ENCODE measurements at places on chromosomes 6 and 20.
A peak's percentile ranks its signal among the peaks of the same experiment; 100 is the strongest.

GRCh38 chr6:138405816-138406413, 1.9 kb downstream of the HEBP2 start:
- DNase-seq, result no peak

DNA sequence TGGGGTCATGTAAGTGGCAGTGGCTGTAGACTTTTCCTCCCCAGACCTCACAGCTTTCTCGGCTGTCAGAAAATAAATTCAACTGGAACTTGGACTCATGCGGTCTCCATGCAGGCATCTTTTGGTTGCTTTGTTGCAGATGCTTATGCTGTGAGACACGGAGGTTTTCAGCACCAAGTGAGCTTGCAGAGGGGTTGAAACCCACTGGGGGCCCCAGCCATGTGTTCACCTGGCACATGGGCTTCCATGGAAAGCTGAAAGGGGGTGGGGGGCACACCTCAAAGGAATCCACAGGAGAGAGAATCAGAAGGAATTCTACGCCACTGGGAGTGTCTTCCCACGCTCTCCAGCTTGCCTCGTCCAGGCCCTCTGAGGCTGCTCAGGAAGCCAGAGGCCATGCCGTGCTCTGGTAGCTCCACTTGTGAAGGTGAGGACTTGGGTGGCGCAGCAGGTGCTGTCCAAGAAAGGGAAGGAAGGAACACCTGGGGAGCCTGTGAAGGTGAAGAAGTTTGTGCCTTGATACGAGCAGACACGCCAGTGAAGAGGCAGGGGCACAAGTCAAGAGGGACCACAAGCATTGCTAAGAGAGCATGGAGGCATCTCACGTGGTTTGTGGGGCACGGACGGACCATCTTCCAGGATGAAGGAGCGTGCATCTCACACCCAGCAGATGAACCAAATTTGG, 134.3 kb upstream of the PMEPA1 start:
- DNase-seq, result no peak

DNA sequence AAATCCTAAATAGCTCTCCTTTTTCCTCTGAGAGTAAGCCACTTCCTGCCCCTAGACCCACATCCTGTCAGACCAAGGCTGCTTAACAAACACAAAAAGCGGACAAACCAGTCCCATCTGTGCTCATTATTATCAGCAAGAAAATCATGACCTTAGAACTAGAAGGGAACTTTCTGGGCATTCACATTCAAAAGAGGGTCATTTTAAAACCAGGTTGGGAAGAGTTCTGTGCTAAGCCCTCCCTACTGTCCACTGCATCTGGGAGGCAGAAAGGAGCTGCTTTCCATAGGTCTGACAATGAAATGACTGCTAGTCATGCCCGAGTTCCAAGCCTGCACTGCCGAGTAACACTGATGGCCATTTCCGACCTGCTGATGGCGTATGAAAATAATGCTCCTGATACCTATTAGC, 15.4 kb downstream of the EZR start:
- no peak for DNase-seq

DNA sequence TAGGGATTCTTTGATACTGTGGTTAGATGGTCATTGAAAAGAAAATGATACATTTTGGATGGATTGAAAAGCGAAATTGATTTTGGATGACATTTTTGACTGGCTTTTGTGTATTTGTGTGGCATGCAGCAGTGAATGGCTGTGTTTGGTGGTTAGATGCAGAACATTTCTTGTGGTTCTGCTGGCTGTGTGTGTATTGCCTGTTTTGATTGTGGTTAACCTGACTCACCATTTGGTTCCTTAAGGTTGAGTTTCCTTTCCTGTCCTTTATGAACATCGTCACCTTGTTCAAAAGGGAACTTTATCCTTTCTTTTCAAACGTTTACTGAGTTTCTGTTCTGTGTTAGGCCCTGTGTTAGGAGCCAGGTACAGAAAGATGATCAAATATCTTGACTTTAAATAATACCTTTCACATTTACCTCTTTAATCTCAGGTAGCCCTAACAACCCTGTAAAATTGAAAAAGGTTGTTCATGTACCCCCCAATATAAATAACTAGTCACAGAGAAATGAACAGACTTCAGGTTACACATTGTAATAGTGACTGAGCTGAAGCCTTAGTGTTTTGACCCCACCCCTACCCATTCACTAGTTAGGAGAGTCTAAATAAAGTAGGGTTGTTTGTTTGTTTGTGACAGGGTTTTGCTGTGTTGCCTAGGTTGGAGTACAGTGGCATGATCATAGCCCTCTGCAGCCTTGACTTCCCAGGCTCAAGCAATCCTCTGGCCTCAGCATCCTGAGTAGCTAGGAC, 23.8 kb downstream of the ANKS1A start:
- no peak for DNase-seq

GRCh38 chr6:99241905-99242534, 107.5 kb downstream of the FAXC start:
- DNase-seq, result peak; percentile 7

DNA sequence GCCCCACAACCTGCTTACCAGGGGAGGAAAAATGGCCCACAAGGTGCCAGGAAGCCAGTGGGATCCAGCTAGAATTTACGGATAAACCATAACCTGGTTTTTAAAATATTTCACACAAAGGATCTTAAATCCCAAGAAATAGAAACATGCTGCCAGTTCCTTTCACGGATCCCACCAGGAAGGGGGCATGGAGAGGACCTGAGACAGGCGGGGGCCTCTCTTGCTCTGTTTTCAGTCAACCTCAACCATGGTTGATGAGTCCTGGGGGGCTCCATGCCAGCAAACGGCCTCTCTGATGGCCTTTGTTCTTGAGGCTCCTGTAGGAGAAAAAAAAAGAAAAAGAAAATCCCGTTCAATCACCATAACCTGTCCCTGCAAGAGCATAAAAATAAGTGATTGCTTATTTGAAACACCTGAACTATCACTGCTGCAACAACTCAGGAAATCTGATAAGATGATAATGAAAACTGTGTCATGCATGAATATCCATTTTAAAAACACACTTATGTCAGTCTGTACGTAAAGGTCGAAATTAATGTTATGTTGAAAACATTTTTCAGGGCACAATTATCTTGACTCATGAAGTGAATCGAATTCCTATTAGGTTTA, 125.8 kb upstream of the CST7 start:
- no peak for DNase-seq

DNA sequence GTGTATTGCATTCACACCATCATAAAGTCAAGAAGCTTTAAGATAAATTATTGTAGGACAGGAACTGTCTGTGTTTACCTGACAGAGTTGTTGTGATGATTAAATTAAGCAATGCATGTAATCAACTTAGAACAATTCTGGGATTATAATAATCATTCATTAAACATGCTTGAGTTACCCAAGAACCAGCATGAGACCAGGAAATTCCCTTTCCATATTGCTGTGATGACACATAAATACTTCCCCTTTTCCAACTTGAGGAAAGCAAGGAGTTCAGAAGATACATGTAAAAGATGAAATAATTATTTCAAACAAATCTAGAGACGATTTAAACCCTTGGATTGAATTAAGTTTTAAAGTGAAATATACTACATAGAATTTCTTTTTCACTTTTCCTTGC, 404.4 kb downstream of the GJA1 start:
- DNase-seq, result no peak

DNA sequence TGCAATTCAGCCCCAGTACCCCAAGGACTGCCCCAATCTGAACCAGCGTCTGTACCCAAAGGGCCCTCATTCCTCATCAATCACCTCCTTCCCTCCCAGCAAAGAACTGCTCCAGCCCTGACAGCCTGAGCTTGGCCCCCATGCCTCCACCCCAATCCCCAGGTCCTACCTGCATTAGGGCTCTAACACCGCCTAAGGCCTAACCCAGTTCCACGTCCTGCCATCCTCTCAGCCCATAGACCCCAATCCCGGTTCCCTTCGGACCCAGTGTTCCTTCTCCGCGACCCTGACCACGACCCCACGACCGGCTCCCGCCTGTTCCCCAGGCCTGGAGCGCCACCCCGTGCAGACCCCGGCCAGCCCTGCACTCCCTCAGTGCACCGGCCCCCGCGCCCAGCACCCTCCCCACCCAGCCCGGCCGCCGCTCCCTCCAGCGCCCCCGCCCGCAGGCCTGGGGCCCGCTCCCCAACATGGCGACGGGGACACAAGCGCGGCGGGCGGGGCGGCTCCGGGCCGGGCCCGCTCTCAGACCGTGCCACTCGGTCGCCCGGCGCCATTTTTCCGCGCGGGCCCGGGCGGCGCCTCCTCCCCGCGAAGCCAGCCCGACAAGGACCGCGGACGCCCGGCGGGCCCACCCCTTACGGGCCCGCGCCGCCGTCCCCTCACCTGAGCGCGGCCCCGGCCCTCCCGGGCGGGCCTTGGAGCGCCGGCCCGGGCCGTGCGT, 483 bp downstream of the NCOA6 start:
- peak; percentile 41 for DNase-seq

DNA sequence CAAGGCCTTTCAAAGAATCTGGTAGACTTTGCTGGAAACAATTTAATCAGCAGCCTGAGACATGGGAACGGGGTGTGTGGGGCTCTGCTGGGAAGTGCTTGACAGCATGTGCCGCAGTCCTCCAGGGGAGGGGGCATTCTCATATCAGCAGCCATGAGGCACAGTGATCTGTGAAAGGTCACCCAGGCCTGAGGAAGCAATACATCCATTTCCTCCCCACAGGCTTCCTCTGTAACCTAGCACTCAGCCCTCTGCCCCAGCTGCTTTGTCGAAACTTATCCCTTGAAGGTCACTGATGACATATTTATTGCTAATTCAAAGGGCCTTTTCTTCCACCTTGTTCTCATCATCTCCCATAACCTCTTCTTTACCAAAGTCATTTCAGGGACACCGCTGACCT, 103.3 kb downstream of the TNFAIP3 start:
- DNase-seq, result no peak

DNA sequence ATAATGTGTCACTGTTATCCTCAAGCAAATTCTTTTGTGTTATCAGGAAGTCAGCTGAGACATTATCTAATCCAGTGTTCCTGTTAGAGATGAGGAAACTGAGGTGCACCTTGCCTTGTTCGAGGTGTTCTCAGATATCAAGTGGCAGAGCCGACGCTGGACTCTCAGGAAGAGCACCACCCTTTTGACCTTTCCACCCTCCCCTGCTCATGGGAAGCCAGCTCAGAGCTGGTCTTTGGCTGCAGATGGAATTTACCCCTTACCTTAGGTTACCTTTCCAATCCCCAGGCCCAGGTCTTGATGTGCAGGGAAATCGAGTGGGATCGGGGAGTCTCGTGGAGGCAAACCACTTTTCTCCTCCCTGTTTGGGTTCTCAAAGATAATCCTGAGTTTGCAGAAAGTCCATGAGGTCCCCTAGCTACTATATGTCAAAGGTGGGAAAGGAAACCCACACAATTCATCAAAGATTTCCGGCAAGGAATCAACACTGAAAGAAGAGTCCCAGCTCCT, 62.9 kb upstream of the PIM1 start:
- DNase-seq, result no peak

DNA sequence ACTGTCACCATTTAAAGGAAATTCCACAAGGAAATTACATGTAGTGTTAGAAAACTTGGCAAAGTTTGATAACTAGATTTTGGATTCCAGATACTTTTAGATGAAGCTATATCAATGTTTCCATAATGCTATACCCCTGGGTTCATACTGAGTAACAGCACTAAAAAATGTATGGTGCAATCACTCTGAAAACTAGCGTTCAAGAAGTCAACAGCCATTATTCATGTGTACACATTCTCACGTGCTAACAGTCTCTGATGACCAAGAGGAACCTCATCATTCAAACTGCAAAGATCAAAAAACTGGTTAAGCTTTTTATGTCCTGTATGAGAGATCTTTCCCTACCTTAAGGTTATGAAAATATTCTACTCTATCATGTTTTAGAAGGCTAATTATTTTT, 197.6 kb downstream of the GMDS start:
- no peak for DNase-seq

DNA sequence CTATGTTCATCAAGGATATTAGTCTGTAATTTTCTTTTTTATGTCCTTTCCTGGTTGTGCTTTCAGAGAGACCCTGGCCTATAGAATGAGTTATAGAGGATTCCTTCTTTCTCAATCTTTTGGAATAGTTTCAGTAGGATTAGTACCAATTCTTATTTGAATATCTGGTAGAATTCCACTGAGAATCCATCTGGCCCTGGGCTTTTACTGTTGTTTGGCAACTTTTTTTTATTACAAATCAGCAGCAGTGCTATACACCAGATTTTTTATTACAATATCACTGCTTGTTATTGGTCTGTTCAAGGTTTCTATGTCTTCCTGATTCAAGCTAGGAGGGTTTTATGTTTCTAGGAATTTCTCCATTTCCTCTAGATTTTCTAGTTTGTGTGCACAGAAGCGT, 50.0 kb upstream of the NRSN1 start:
- no peak for DNase-seq

- DNase-seq, result no peak
Observed at GRCh38 chr6:170446841-170447560, 106.1 kb downstream of the PSMB1 start.

DNA sequence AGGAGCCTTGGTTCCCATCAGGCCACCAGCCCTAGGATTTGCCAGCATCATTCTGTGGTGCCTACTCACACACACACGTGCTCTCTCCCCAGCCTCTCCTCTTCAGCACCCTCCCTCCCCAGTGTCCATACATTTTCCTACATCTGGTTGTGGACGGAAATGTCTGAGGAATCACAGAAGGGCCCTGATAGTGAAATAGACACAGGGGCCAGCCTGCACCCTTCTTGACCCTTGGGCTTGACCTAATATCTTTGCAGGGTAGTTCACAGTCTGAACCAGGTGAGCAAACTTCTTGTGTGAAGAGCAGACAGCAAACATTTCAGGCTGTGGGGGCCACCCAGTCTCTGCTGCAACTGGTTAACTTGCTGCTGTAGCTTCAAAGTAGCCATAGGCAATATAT, 108.5 kb upstream of the NXT1 start:
- DNase-seq, result no peak

DNA sequence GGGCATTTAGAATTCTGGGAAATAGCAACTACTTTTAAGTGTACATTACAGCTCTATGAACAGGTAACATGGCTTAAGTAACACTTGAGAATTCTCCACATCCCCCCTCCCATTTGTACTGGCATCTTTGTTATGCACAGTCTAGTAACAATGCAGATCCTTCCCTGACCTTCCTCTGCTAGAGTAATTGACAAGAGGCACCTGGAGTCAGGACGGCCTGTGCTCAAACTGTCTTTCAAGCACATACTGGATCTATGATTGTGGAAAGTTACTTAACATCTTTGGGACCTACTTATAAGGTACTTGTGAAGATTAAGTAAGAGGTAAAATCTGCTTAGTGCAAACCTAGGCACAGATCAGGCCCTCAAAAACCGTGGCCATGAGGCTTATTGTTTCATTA, 21.9 kb upstream of the GSTA3 start:
- DNase-seq, result no peak

DNA sequence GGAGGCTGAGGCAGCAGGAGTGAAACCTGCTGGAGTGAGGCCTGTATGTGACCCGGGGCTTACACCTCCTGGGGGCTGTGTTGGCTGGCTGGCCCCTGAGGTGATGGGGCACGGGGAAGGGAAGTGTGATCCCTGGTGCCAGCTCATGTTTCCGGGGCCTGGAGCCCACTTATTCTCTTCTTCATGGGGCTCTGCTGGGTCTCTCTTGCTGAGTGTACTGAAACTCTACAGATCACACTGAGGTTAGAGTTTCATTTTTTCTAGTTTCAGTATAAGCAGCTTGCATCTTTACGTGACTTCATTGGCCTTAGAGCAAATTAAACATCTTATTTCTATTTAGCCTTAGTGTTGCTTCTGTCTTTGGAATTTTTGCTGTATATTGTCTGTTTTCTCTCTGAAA, 96.2 kb downstream of the ANKS1A start:
- DNase-seq, result no peak

All from LoVo (cell line).